NCI-H2171 treated with DMSO at 0.1 percent for 48 hours (cell line): ENCODE measurements at places on chromosomes 12 and 14.

DNA sequence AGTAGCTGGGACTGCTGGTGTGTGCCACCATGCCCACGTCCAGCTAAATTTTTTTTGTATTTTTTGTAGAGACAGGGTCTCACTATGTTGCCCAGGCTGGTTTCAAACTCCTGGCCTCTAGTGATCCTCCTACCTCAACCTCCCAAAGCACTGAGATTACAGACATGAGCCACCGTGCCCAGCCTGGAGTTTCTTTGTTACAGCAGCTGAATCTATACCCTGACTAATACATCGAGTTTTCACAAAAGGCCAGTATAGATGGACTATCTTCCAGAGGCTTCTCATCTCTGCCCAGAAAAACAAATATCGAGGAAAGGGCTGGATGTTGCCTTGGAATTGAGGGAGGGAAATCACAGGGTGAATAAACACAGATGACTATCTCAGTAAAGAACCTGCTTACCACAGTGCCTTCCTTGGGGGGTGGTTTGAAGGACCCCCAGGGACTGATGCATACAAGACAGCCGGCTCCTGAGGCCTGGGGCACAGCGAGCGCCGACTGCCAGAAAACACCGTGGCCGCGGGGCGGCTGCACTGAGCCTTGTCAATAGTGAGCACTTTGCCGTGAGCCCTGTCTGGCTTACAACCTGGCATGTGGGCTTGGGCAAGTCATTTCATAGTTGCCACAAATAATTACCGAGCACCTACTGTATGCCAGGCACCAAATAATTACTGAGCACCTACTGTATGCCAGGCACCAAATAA lies 111.9 kb downstream of the SCARB1 start:
- DNase-seq = no peak

- no peak for DNase-seq
These were observed 953.5 kb upstream of the MDGA2 start for GRCh38 chr14:48628870-48629269.

- no peak for DNase-seq
These were observed 19.5 kb upstream of the PPFIBP1 start for GRCh38 chr12:27504507-27504906.

DNA sequence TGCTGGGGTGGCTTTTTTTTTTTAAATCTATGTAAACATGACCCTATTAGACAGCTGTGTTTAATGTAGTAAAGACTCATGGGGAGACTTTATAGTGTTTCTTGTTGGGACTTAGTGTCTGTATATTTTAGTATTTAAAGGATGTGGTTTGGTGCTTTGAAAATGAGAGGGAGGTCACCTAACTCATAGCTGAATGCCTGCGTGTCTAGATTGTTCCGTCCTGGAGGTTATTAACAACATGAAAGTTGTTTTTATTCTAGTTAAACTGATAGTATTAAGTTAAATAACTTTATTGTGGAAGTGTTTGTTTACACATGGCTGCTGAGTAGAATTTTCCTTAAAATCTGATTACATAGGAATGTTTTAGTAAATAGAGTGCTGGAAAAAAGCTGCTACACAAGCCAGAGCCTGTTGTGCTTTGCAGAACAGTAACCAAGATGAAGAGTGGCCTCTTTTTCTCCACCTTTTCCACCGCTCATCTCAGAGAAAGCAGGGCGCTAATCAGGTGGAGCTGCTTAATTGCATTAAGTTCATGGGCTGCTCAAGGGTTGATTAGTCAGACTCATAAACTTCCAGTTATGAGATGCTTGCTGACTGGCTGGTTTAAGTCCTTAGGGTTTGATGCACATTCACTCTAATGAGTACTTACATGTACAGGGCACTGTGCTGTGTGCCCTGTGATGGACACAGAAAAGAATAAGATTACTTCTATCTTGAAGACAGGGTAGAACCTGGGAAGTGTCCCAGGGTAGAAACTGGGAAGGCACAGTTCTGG lies 62.7 kb downstream of the FBXO34 start:
- DNase-seq = no peak

GRCh38 chr14:101581806-101582205 lies 20.5 kb downstream of the DIO3 start:
- DNase-seq = no peak

DNA sequence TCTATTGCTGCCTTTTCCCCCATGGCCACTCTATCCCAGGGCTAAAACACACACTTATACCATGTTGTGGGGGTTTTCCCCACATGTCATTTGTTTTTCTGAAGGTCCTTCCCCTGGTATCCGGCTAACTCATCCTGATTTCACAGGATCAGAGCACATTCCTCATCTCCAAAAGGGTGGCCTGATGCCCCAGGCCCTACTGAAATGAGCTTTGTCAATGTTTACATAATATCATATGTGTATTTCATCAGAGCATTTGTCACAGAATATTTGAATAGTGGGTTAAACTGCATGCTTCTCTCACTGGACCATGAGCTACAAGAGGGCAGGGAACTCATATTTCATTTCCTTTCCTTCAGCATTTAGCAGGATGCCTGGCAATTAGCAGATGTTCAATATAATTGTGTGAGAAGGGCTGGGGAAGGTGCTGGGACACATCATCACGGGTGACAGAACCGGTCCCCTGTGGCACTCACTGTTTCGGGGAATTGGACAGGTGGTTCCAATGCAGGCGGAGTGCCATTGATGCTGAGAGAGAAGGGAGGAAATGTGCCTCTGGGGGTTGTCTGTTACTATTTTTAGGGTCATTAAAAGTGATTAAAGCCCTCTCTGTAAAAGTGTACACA lies 26.8 kb downstream of the EMP1 start:
- peak; percentile 46 for DNase-seq

DNA sequence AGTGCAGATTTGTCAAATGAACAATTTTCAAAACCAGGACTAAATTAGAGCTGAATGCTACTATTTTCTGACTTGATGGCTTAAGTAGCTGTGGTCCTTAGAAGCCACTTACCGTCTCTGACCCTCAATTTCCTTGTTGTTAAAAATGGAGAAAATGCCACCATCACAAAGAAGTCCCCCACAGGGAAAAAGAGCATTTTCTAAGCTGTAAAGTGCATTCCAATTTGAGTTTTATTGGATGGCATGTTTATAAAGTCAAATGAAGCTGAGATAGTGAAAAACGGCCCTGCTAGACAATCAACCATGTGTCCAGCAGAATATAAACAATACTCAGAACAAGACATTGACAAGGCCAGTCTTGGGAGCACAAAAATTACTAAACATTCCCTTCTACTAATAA lies 53.6 kb downstream of the GOLGA5 start:
- DNase-seq = no peak

DNA sequence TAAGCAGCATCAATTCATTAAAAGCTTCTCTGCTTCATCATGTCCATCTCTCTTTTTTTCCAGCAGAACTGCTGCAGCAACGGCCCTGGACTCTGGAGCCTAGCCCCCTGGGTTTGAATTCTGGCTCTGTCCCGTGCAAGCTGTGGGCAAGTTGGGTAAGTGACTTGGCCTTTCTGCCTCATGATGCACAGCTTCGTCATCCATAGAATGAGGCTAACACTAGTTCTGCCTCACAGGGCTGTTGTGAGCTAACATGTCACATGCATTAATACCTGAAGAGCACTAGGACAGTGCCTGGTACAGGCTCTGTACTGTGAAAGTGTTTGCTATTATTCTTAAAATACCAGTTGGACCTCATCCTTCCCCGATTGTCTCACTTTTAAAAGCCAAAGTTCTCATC lies 4.2 kb downstream of the KRT82 start:
- no peak for DNase-seq

DNA sequence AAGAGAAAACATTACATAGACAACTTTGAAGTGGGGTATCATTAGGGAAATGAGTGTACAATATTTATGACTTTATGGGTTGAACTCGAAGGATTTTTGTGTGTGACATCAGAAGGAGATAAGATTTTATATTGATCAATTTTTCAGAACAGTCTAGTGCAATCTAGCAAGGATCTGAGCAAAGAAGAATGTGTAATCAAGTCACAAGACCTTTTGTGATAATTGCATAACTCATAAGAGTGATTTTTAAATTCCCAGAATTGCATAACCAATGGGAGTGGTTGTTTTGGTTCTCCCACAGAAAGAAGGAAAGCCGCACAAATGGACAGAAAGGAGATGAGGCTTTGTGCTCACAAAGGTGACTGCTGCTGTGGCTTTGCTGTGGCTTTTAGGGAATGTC lies 441.8 kb upstream of the FLRT2 start:
- no peak for DNase-seq

DNA sequence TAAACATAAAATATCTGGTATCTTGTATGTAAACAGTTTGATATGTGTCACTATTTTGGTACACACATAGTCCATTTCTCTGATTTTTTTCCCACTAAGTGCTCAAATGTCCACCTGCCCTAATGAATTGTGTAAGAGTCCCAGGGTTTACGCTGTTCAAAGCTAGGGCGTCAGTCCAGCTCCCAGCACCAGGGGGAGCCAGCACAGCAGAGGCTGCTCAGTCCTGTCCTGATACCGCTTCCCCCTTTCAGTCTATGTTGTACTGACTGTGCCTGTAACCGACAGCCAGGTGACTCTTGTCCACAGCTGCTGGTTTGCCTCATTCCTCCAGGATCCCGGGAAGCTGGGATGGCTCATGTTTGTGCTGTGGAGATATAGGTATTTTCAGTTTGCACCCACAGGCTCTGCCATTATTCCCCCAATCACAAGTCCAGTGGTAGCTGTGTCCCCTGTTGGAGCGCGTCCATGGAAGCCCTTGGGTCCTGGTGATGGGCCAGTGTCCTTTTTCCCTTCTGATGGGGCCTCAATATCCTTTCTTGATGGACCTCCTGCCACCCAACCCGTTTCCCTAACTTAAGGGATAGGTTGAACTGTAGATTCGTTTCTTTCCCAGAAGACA lies 242.0 kb downstream of the NEDD1 start:
- peak; percentile 67 for DNase-seq

DNA sequence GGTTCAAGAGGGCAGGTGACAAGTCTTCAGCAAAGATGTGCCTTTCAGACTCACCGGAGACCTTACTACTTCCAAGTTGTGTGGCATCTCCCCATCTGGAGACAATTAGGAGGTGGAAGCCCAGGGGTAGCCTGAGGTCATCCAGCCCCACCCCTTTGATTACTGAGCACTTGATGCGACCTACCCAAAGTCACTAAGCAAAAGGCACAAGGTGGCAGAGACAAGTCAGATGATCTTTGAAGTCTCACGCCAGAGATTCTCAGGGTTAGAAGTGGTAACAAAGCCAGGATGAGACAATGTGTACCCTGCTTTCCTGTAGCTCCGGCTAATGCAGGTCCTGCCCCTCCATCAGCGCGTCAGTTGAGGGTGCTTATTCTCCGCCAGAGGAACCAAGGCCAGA lies 1.4 kb upstream of the FOXN3 start:
- DNase-seq = peak; percentile 34

DNA sequence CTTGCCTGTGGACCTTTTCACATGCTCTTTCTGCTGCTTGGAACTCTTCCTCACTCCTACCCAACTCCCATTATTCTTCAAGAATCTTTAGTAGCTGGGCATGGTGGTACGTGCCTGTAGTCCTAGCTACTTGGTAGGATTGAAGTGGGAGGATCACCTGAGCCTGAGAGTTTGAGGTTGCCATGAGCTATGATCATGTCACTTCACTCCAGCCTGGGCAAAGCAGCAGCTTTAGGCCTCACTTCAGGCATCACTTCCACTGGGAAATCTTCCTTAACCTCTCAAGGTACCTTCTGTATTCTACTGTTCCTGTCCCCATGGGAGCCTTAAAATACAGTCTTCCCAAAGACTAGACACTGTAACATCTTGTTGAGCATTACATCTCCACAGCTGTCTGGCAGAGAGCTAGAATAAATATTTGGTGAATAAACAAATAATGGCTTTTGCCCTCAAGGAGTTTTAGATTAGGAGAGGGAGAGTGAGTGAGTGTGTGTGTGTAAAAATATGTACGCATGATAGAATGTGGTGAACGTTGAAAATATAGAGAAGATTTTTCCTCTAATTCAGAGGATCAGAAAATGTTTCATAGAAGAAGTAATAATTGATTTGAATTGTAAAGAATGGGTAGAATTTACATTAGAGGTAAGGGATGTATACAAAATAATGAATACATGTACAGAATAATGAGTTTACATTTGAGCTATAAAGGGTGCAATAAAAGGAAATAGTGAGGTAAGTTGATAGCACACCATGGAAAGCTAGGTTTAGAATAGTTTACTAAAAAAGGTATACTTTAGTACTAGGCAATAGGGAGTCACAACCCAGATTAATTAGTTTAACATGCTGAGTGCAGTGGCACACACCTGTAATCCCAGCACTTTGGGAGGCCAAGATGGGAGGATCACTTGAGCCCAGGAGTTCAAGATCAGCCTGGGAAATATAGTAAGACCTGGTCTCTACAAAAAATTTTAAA lies 29.2 kb upstream of the BMAL2 start:
- DNase-seq = peak; percentile 54

GRCh38 chr14:33280646-33281045 lies 342.0 kb downstream of the NPAS3 start:
- no peak for DNase-seq

GRCh38 chr12:47771304-47771703 lies 1.7 kb upstream of the SLC48A1 start:
- no peak for DNase-seq
